ELF-1 (cell line): ENCODE measurements at places on chromosomes 5 and 9.
A peak's percentile ranks its signal among the peaks of the same experiment; 100 is the strongest.

- no peak for DNase-seq
These were observed 259.4 kb downstream of the AUH start for GRCh38 chr9:91102269-91102668.

DNA sequence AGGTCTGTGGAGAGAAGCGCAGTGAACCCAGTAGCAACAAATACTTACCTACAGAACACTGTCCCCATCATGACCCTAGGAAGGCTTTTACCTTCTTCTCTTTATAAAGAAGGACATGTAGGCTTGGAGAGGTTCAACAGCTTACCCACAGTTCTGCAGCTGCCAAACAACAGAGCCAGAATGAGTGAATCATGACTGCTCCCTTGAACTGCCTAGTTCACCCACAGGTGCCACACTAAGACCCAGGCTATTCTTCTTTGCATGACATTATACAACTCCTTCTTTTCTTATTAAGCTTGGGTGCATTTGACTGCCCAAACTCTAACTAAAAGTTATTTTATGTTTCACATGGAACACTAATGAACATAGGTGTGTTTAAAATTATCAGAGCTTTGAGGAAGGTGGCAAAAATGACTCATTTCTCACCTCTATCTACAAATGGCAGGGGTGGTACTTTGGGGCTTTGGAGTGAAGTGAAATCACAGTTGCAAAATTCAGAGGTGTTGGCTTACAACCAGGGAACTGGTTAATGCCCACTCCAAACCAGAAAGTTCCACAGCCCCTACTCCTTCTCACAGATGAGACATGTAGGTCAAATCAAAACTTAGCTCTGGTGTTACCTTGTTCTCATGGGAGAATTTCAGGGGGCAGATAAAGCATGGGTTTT is 201.6 kb downstream of the SEMA6A start:
- DNase-seq = no peak

DNA sequence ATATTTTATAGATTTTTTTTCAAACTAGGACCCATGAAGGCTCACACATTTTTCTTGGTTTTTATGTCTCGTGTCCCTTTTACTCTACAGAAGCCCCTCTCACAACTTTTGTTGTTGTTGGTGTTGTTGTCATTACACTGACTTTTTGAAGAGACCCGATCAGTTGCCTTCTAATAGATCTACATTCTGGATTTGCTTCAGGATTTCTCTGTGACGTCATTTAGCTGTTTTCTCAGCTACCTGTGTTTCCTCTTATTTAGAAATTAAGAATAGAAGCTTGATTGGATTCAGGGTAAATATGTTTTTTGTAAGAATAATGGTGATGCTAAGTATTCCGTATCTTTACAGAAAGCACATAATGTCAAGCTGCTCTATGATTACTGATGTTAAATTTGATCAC is 213.3 kb upstream of the ZNF462 start:
- DNase-seq = no peak

GRCh38 chr9:2615497-2615896 is 6.1 kb upstream of the VLDLR start:
- DNase-seq = no peak

- peak; percentile 52 for DNase-seq
These were observed 160.0 kb downstream of the RMI1 start for GRCh38 chr9:84140535-84141101.

- no peak for DNase-seq
These were observed 225.8 kb upstream of the ELL2 start for GRCh38 chr5:96187309-96188027.

GRCh38 chr5:58683567-58683966 is 100.7 kb downstream of the RAB3C start:
- no peak for DNase-seq

DNA sequence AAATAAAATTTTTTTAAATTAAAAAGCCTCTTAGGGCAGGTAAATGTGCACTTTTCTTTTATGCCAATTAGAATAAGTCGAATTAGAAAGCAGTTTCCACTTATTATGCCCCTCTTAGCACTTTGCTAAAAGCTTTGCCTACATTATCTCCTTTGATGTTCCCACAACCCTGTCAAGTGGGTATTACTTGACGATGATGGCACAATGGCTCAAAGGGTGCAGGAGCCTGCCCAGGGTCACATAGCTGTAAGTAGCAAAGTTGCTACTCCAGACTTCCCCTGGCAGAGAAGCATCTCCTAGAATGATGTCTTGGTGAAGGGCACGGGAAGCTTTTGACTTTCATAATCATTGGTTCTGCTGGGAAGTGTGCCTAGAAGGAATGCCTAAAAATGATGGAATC is 18.4 kb upstream of the IQGAP2 start:
- DNase-seq = no peak

- no peak for DNase-seq
These were observed 451.2 kb upstream of the TLE4 start for GRCh38 chr9:79120533-79120932.
